ENCODE measurements at places on chromosomes 16 and 17.

- no peak for DNase-seq
Observed at GRCh38 chr17:28404812-28405570, 1.0 kb downstream of the SLC46A1 start.

- DNase-seq: no peak
Observed at GRCh38 chr17:78781893-78782304, at the start of gene CYTH1. CYTH1 (minus strand) TSS chr17:78782273; CDS start chr17:78782223, 50 bp downstream.

- DNase-seq: no peak
Observed at GRCh38 chr17:53736516-53737240, 86.0 kb upstream of the KIF2B start.

- no peak for DNase-seq
Observed at GRCh38 chr17:12388226-12388625, 277.5 kb upstream of the MYOCD start.

GRCh38 chr17:31533546-31534155 is 142.2 kb downstream of the RAB11FIP4 start:
- no peak for DNase-seq

DNA sequence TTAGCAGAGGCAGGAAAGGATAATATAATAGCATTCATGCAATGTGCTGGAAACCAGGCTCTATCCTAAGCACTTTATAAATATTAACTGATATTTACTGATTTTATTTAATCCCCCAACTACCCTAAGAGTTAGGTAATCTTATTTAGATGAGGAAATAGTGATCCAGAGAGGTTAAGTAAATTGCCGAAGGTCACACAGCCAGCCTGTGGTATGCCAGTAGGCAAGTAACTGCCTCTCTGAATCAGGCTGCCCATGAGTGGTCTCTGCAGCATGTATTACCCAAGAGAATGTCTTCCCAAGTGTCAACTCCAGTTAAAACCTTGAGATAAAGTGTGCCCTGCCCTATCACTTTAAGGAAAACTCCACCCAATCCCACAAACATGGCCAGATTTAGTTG is 25.3 kb upstream of the LYRM9 start:
- DNase-seq: no peak

- no peak for DNase-seq
Observed at GRCh38 chr17:34164837-34165236, 90.2 kb upstream of the CCL2 start.

- no peak for DNase-seq
Observed at GRCh38 chr17:60314423-60314822, 77.5 kb downstream of the USP32 start.

DNA sequence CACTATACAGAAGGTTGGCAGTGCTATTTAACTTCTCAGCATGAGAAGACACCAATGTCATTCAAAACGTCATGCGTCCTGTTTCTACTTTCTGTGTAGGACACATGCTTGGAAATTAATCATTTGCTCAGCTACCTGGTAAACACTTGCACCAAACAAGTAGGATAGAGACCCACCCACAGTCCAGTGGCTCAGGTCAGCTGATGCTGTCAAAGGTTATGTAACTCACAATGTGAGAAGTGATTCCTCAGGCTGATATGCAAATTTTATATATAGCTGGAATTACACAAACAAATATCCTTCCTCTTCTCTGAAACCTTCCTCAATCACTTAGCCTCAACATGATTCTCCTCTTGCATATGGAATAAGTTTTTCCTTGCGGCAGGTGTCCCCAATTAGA is 59.6 kb downstream of the ZZEF1 start:
- DNase-seq: no peak

- DNase-seq: no peak
Observed at GRCh38 chr16:67533024-67533560, 4.5 kb downstream of the RIPOR1 start.

- DNase-seq: no peak
Observed at GRCh38 chr17:29526322-29526721, 40.5 kb downstream of the ABHD15 start.

DNA sequence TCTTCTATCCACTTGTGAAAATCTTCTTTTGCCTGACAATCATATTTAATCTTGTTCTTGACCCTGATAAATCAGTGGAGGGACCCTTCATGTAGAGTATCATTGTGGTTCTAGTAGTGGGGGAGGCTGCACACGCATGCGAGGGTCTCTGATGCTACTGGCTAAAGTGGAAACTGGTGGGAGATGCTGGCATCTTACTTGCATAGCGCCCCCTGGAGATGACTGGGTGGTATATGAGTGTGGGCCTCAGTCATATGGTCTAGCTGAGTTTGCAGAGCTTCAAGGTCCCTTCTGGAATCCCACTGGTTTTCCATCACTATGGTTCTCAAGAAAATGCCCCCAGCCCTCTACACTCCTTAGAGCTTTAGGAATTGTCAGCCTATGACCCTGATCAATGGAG is 236.4 kb upstream of the AXIN2 start:
- DNase-seq: no peak

All from astrocyte of the cerebellum (primary cell).